ENCODE measurements at places on chromosomes 5 and 9.

DNA sequence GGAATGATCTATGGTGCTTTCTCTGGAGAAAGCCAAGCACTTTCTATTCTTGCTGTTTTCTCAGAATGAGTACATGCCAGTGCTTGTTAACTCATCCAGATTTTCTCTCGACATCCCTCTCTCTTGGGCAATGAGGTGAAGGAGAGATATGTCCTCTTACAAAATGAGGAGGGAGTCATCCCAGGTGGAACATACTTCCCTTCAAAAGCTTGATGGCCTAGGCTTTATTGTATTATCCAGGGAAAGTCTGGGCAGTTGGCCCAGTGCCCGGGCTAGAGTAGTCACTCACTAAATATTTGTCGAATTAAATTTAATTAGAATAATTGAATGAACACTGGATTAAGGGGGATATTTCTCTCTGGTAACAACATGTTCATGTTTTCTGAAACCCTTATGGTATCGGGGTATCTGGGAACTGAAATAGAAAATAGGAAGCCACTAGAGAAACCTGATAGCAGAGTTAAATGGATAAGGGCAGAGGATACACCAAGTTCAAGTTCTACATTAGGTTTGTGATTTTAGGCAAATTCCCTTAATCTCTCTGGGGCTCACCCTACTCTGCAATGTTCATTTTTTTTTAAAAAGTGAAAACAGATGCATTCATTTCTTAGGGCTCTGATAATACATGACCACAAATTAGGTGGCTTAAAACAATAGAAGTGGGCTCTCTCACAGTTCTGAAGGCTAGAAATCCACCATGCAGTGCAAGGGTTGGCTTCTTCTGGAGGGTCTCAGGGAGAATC, 99.6 kb downstream of the LIFR start:
- DNase-seq = peak; percentile 56

GRCh38 chr5:158414780-158415179, 555.8 kb upstream of the CLINT1 start:
- DNase-seq = peak; percentile 88

GRCh38 chr5:14945450-14945849, 73.9 kb upstream of the ANKH start:
- DNase-seq = no peak

DNA sequence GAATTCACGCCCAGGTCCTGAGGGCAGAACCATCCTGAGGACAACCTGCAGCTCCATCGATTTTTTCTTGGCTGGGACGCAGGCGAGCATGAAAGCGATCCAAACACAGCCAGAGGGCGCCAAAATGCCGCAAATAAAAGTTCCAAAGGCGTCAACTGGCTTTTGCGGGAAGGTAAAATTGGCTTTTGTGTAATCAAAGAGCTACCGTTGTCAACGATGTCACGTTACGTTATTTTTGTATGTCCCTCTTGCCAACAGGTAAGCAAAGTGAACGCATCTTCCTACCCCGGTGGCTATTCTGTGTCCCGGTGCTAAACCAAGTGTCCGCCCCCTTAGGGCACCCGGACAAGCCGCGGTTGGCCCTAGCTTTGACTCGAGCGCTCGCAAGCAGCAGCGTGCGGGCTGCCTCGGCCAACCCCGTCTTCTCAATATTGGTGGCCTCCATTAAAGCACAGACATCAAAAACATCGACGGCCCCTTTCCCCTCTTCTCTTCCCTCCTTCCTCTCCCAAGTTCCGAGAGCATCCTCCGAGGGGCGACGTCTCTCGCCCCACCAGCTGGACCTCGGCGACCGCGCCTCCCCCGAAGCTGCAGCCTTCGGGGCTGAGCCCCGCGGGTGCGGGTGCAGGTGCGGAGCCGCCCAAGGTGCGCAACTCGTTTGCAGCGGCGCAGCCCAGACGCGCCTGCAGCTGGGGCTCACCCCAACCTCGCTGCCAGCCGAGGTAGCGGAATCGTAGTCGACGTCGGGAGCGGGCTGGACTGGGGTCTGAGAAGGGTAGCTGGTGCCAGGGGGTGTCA, 1.1 kb upstream of the BASP1 start:
- peak; percentile 78 for DNase-seq

DNA sequence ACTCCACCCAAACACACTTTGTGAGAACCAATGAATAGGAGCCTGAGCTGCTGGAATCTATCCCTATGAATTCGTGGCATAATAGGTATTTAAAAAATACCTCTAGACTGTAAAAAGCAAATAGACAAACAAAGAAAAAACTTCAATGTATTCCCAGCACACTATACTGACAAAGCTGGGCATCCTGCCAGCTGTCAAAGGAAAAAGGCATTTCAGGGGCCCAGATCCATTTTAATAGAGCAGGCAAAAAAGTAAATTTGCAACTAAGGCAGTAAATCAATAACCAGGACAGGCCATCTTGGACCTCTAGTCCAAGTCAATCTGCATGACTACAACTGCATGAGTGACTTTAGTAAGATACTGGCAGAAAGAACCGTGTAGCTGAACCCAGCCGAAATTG, 25.6 kb upstream of the LARP1 start:
- DNase-seq = no peak

DNA sequence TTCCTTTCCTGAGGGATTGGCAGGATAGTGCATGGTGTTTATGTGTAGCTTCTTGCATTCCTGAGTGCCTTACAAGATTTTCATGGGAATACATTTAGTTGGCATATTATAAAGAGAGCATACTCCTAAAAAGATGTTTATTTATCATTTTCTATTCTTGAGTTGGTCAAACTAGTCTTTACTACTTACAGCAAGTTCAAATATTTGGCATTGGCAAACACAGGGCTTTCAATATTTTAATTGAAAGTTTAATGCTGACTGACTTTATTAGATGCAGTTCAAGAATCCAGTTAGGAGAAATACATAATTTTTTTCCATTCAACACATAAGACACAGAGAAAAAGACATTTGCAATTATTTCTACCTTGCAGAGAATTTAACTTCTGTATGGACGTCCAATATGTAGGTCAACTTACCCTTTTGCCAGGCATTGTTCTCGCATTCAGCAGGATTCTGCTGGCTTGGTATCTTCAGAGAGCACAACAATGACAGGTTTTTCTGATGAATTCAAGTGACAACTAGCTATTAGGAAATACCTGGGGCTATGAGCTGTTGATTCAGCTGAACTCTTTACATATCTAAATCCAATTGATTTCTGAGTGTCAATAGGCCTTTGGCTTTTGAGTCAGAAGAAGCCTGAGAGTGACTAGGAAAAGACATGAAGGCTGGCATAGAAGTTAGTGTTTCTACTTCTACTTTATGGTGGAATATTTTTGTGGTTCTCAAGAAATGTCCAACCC, 129.6 kb downstream of the LURAP1L start:
- DNase-seq = no peak

DNA sequence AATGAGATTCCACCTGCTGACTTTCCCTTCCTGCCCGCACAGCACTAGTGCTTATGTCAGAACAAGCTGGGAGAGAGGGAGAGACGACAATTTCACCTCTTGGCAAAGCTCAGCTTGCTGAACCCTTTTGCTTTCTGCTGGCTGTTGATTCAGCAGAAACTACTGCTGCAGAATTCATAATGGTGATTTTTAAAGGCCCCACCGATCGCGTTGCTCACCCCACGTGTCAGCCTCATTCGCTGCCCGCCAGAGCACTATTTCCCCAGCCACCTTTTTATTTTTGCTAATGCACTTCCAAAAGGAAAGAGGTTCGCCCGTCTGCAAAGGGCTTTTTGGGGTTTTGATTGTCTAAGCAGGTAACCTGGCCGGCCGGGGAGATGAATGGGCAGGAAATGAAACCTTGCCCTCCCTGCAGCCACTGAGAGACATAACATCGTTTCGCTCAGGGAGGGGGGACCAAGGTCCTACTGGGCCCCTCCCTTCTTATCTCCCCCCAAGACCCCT, 1.3 kb downstream of the PPP2R2B start:
- DNase-seq = no peak

DNA sequence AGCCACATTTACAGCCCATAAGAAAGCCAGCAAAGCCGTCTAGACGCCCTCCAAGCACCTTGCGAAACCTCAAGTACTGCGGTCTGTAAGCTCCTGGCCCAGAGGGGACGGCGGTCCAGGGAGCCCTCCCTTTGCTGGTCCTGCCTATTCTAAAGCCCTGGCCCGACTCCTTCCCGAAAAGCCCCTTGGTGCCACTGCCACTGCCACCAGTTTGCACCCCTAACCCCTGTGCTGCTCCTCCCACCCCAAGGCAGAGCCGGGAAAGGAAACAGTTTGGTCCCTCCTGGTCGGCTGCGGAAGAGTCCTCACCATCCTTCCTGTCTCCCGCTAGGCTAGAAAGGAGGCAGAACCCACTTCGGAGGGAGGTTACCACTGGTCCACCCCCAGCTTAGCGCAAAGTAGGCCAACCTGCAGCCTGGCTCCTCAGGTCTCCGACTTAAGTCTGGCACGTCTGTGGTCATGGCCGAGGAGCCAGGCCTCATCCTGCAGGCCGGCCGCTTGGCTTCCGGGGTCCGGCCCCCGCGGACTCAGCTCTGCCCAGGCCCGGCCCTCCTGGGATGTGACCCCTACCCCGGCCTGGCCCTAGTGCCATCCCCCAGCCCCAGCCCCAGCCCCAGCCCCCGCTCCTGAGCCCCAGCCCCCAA, 916 bp downstream of the TOR1A start:
- DNase-seq = peak; percentile 14

- DNase-seq = no peak
These were observed 29.3 kb downstream of the MOCS2 start for GRCh38 chr5:53080271-53080670.

DNA sequence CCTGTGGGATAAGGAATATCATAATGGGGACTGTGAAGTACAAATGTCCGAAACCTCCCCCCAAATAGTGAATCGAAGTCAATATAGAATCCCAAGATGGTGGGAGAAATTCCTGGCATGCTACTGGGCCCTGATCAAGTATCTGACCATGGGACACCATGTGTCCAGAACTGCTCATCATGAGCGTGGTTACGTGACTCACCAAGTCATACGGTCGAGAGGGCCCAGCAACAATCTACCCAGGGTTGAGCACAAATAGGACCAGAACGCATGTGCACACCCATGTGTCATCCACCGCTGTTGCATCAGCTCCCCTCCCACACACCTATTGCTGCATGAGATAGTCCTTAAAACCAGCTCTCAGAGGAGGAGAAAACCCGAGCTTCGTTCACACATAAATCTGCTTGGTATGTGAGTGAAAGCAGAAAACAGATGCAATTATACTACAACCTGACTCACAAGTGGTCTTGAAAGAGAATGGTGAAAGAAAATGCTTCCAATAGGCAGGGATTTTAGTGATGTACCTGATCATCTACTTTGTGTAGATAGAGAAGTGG, 353.2 kb downstream of the CWC27 start:
- peak; percentile 78 for DNase-seq

DNA sequence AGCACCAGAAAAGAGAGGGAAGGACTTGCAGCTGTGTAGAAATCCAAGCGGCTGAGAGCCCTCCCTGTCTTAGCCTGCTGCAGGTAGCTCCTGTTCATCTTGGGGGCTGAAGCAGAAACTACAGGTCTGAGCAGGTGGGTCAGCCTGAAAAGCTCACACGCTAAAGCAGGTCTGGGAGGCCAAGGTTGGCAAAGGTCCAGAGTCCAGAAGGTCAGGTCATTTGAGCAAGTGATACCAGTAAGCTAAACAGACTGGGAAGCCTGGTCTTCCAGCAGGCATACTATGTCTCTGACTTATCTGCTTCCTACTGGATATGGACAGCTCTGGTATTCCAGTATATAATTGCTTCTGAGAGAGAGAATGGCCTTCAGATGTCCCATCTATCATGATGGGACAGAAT, 26.2 kb downstream of the PTCD2 start:
- DNase-seq = no peak

DNA sequence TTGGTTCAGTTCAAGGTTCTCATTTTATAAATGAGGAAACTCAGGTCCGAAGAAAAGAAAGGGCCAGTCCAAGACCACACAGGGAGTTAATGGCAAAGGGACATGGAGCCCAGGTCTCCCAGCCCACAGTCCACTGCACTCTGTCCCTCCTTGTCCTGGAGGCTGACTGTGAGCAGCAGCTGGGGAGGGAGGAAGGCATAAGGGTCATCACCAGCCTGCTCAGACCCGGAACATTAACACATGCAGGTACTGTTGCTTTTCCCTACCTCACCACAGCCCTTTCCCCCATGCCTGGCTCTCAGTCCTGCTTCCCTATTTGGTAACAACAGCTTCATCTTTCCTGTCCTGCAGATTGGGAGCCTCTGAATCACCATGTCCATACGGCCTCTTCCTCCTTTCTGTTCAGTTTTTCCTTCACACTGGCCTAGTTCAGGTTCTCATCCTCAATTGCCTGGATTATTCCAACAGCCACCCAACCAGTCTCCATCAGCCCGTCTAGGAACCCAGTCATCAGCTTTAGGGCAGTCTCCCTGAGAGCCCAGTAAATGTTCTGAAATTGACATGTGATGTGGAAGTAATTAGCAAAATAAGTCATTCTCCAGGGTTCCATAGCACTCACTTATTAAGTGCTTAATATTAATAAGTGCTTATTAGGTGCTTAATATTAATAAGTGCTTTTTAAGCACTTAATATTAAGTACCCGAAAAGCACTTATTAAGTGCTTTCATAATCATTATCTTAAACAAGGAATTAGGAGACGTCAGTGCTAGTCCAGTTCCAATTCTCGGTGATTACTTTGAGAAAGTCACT, 4.3 kb downstream of the GPX3 start:
- no peak for DNase-seq

- no peak for DNase-seq
These were observed 242.6 kb upstream of the MSX2 start for GRCh38 chr5:174481737-174482136.

GRCh38 chr5:157456301-157456700, 3.7 kb upstream of the NIPAL4 start:
- no peak for DNase-seq

DNA sequence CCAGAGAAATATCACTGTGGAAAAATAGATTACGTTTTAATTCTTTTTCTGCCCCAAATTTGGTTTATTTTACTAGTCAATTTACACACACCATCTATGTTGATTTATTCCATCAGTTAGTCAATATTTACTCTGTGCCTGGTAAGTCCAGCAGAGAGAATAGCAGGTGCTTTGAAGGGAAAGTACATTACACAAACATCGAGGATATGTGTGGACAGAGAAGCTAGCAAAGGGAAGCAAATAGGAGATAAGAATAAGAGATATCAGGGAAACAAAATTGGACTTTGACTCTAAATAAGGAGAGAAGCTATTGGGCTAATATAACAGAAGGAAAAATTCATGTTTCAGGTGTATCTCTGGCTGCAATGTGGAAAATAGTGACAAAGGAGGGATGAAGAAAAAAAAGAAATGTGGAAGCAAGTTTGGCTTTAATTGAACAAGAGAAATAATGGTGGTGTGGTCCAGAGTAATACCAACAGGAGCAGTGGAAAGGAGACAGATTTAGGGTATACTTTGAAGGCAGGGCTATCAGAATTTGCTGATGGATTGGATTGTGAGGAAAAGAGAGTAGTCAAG, 587.7 kb upstream of the CDH6 start:
- no peak for DNase-seq
